Activated T-cell treated with anti-CD3 and anti-CD28 coated beads for 4 hours (primary cell): ENCODE measurements at places on chromosomes 6 and 20.

DNA sequence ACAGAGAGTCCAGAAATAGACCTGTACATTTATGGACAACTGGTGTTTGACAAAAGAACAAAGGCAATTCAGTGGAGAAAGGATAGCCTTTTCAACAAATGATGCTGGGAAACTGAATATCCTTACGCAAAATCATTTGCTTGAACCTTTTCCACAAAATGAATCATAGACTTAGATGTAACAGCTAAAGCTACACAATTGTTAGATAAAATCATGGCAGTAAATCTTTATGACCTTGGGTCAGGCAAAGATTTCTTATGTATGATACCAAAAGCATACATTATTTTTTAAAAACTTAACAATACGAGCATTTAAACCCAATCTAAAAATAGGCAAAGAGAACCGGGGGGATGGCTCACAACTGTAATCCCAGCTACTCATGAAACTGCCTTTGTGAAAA is 73.5 kb upstream of the DST start:
- no peak for DNase-seq

DNA sequence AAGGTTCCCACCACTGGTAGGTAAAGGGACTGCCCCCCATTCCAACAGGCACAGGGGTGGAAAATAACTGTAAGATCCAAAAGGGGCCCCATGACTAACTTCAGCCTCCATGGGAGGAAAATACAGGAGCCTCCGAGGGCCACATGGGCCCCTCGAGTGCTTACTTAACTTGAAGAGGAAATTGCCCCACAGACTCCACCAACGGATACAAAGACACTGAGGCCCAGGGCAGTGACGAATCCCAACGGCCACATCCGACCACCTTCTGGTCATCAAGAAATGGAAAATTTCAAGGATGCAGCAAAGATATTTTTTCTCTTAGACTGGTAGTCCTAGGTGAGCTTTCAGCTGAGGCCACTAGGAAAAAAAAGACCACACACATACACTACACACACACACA is 116.0 kb upstream of the MRPS10 start:
- DNase-seq, result no peak

DNA sequence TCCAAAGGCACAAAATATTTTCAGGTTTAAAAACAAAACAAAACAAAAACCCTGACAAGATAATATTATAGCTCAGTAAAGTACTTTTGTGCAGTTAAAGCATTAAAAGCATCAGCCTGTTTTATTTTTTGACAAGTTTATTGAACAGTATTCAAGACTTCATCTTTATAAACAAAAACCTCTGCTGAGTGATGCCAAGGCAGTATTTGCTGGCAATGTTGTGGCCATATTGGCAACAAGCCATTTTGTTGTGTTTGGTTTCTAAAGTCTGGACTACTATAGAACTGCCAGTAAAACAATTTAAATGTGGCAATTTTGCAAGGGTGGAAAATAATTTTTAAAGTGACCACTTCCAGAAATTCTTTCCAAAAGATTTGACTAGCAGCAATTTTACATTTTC is 15.9 kb downstream of the CPNE1 start:
- DNase-seq, result no peak

DNA sequence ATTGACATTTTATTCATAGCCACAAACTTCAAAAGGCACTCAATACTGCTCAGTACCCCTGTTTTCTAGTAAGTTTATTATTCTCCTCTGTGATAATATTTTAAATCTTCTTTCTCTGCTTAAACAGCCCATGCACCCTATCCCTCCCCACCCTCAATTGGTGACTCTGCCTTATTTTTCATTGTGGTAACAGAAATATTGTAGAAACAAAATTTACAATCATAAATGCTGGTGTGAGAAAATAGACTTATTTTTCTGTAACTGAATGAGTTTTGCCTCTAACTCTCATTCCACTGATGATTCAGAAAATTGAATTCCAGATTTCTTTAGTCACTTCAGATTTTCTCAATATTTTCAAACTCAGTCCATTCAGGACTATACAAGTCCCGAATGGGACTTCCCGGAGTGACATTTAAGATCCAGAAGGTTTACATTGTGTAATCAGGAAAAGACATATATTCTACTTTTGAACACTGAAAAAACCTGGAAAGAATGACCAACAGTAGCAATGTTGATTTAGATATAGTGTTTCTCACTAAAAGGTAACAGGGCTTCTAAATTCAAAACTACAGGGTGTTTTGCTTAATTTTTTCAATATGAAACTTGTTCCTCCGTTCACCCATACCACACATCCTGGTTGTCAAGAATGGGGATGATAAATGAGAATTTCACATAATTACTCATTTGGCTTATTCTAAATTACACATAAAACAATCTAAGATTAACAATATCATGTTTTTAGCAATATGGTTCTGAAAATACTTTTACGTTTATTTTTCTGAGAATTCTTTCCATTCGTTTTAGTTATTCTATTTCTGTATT is 34.8 kb upstream of the UST start:
- no peak for DNase-seq

- peak; percentile 85 for DNase-seq
These were observed at the start of the genes MRPL14 and TMEM63B for GRCh38 chr6:44127186-44128019. Gene MRPL14, minus strand, starts transcription at chr6:44127452. Its CDS starts 10,841 bp downstream, at chr6:44116611. Gene TMEM63B, plus strand, starts transcription at chr6:44127554. Its CDS starts 7,031 bp downstream, at chr6:44134585.

GRCh38 chr20:41171736-41172295 is 34.5 kb downstream of the PLCG1 start:
- DNase-seq, result no peak

DNA sequence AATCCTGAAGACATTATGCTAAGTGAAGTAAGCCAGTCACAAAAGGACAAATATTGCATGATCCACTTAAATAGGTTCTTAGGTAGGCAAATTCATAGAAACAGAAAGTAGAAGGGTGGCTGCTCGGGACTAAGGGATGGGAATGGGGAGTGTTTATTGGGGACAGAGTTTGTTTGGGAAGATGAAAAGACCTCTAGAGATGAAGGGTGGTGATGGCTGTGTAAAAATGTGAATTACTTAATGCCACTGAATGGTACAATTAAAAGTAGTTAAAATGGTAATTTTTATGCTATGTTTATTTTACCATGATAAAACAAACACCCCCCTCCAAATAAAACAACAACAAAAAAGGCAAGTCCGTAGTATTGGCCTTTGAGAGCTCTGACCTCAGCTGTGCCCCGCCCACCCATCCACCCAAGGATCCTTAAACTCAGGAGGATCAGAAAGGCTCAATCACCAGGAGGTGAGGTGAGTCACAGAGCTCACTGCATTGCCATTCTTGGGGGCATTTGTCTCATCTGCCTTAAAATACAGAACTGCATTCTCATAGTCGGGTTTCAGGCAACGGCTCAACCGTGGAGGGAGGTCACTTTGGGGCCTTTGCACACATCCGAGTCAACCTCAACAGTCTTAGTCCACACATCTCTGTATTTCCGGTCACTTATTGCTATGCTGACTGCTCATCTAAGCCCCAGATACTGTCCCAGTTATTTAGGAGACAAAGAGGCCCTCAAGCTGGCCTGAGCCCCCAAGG is 96.7 kb downstream of the SLC22A23 start:
- no peak for DNase-seq

GRCh38 chr20:3000852-3001523 is 42.4 kb upstream of the GNRH2 start:
- no peak for DNase-seq

- no peak for DNase-seq
These were observed 1358.6 kb upstream of the GJE1 start for GRCh38 chr6:140774080-140774505.

- DNase-seq, result no peak
These were observed 25.1 kb downstream of the RRAGD start for GRCh38 chr6:89386917-89387491.

- no peak for DNase-seq
These were observed 71.6 kb downstream of the GPX5 start for GRCh38 chr6:28597217-28597835.

DNA sequence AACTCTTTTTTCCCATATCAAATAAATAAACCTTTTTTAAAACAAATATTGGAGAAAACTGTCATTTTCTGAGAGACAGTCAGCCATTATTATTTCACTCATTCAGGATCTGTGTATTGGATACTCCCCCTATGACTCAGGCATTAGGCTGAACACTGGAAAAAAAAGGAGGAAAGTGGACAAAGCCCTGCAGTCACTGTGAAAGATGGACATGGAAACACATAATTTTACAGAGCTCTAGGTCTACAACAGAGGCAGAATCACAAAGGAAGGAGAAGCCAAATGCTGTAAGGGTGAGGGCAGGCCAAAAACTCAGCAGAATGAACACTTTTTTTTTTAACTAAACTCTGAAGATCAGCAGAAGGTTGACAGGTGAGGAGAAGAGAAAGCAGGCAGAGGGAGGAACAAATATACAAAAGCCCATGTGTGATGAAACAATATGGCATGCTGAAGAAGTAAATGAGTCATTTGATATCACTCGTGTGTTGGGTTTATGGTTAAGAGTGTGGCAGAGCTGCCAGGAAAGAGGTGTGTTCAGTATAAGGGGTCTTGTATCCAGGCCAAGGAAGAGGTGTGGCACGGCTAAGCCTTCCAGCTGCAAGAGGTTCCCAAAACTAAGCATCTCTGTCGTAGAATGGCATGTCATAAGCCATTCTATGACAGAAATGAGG is 39.1 kb downstream of the EPB41L2 start:
- DNase-seq, result no peak

DNA sequence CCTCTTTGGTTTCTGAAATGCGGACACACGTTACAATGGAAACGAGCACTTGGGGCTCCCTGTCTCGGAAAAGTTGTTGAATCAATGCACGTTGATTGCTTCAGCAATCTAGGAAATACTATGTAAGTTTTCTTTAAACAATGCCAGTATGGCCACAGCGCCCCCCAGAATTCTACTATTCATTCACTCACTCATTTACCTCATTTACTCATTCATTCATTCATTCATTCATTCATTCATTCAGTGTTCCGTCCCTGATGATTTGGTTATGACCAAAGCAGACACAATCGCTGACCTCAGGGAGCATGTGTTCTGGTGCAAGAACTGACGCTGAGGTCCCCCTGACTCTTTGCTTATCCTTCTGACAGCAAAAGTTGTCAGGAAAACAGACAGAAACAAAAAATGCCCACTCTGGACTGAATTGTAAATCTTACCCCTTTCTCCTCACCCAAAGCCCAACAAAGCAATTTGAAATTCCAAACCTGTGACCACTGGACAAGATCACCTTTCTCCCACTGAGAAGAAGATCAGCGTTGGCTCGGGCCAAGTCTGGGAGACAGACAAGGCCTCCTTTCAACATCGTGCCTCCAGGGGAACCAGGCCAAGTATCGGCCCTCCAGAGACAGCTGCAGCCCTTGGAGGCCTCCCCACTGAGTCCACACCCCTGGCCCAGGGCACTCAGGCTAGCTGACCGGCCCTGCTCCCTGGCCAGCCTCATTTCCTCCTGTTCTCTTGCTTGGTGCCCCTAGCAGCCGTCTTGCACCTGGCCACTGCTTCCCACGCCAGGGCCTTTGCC is 15.0 kb upstream of the PMEPA1 start:
- DNase-seq, result no peak

GRCh38 chr6:41037107-41037900 is 1.7 kb downstream of the UNC5CL start:
- DNase-seq, result no peak

GRCh38 chr6:144714021-144714712 is 429.0 kb downstream of the UTRN start:
- DNase-seq, result no peak

GRCh38 chr6:29941016-29941415 is 1.3 kb upstream of the HLA-A start:
- no peak for DNase-seq
